Coronary artery (tissue), 2 donors: ENCODE measurements at places on chromosomes 7 and 10.

DNA sequence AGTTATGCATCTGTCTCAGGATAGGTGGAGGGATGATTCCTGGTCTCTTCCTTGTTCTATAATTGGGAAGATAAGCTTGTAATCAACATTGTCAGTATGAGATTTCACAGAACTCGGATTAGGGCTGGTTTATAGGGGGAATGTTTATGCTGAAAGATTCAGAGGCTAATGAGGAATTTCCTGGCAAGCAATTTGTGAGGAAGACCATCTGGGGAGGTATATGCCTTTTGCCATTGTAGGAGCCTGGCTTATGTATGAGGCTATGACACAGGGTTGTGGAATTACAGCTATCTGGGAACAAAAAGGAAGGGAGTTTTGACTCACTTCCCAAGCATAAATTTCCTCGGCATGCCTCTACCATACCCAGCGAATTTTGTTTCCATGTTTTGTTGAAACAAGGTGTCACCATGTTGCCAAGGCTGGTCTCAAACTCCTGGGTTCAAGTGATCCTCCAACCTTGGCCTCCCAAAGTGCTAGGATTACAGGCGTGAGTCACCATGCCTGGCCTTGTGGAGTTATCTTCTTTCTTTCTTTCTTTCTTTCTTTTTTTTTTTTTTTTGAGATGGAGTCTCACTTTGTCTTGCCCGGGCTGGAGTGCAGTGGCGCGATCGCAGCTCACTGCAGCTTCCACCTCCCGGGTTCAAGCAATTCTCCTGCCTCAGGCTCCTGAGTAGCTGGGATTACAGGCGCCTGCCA is 1.6 kb upstream of the COPS6 start:
- no peak for DNase-seq

DNA sequence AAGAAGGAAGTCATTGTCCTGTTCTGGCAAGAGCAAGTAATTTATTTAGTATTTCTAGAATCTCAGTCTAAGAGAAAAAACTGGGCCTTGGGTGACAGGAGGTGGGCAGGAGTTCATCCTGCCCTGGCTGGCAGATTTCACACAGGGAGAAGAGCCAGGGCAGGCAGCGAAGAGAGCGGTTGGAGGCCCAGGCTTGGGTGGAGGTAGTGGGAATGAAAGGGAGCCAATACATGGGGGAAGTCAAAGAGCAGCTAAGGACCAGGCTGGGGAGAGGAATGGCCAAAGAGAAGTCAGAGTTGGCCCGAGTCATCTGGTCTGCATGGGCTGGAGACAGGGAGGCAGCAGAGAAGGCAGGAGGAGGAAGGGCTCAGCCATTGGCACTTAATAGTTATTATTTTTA is 51.4 kb downstream of the HECW1 start:
- no peak for DNase-seq

- no peak for DNase-seq
Observed at GRCh38 chr7:151549083-151549482, 29.4 kb upstream of the RHEB start.

- peak; percentile 97 for DNase-seq
Observed at GRCh38 chr10:74176380-74177139, 25.5 kb downstream of the ADK start.

GRCh38 chr10:14822879-14823755 is 14.7 kb downstream of the CDNF start:
- DNase-seq = no peak

DNA sequence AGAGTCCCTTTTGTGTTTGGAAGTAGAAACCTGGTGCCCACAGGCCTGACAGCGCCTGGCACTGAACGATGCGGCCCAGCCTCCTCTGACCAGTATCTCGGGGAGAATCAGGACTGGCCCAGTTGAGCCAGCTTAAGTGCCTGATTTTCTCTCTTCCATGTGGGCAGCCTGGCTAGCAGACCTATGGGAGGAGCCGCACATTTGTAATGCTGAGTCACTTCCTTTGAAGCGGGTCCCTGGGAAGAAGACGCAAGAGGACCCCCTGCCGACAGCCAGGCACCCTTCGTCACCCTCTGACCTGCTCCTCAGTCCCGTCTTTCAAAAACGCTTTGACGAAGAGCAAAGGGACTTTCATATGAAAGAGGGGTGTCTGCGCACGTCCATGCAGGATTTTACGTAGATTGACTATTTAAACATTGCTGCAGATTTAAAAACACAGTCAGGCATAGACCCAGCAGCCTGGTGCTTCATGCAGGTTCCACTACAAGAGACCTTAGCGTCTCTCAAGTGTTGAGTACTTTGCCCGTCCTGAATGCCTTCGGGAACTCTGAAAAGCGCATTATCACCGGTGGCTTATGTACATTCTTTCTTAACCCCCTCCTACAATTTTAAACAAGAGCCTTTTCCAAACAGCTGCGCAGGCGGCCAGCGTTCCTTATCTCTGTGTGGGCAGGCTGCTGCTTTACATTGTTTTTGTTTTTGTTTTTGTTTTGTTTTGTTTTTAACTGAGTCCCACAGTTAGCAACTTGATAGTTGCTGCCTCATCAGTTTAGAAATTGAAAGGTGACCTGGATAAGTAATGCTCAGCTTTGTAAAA is 36.5 kb upstream of the AP5Z1 start:
- peak; percentile 85 for DNase-seq

- no peak for DNase-seq
Observed at GRCh38 chr10:50260791-50261281, 9.5 kb upstream of the ASAH2 start.

DNA sequence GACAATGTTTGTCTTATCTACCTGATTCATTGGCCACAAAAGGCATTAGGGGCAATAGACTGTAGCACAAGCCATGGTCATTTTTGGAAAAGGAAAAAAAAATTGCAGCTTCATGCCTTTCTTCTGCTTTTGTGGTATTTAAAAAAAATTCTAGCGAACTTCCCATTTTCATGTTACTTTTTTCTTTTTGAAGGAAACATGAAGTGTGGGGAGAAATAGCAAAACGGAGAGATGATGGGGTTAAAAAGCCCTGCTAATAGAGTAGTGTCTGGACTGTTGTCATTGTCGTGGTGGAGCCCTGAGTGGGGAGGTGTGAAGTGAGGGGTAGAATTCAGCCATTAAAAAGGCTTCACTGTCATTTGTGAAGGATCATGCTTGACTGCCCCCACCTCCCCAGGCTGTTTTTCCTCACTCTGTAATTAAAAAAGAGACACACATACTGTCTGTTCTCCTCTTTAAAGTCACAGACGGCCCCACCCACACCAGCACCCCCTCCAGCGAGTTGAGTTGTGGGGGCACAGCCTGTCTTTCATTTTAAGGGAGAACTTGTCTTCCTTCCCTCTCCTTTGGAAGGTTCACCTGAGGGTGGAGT is 272.4 kb downstream of the CREB5 start:
- DNase-seq = no peak

DNA sequence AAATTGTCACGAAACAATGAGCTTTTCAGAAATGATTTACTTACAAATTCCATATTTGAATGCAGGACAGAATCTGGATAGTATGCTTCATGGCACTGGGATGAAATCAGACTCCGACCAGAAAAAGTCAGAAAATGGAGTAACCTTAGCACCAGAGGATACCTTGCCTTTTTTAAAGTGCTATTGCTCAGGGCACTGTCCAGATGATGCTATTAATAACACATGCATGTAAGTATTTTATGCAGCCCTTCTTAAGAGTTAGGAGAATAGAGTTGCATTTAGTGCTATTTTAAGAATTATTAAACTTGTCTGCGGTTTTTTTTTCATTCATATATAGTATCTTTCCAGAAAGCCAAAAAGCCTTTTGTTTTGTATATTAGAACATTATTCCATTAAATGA is 67.4 kb downstream of the MMRN2 start:
- DNase-seq = no peak

- DNase-seq = no peak
Observed at GRCh38 chr7:151381098-151381347, 28.8 kb downstream of the WDR86 start.

GRCh38 chr7:127287133-127287532 is 34.4 kb upstream of the GRM8 start:
- no peak for DNase-seq

- DNase-seq = no peak
Observed at GRCh38 chr7:137342828-137343261, 688 bp downstream of the PTN start.

DNA sequence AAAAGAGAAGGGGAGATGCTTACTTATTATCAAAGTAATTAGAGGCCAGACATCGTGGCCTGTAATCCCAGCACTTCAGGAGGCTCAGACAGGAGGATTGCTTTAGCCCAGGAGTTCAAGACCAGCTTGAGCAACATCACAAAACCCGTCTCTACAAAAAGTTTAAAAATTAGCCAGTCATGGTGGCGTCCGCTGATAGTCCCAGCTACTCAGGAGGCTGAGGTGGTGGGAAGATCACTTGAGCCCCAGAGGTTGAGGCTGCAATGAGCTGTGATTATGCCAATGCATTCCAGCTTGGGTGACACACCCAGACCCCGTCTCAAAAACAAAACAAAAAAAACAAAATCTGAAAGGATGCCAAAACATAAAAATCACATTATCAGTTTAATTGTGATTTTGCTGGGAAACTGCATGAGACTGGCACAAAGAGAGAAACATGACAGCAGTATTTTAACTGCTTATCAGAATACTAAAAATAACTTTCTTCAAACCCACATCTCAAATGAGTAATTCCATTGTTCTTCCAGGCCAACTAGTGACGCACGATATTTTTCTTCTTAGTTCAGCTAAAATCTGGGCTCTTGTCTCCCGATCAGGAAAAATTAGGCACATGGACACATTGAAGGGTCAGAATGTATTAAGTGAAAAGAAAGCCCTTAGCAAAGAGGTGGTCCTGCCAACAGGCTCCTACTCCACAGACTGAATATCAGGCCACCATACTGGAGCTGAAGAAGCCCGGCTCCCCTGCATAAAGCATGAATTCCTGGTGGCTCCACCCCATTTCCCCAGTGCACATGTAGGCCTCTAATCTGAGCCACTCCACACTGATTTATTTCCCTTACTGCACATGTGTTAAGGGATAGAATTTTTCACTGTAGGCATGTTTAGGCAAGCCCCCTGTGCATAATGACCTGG is 9.6 kb upstream of the CCM2 start:
- DNase-seq = no peak

DNA sequence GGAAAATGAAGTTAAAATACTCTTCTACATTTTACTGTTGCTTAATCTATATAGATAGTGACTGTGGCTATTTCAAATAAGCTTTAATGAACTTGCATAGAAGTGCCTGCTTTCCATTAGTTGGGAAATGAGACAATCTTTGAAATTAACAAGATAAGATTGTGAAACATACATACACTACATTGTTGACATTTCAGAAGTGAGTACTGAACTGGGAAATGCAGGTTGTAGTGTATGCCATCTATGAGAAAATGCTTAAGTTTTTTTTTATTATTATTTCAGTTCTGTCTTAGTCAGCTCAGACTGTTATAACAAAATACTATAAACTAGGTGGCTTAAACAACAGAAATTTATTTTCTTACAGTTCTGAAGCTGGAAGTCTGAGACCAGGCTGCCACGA is 49.6 kb upstream of the CSTF2T start:
- DNase-seq = no peak

DNA sequence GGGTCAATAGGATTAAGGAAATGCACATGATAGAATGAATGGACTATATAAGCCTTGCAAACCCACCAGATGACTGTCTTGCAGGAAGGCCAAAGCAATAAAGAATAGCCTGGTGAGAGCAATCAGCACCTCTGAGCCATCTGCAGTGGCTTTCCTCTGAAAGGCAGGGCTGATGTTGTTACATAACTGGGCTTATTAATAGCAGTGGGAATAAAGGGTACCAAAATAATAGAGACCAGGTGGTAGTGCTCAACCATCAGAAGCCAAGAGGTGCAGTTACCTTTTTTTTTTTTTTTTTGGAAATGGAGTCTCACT is 16.8 kb upstream of the VPS26A start:
- DNase-seq = no peak

- DNase-seq = no peak
Observed at GRCh38 chr7:77980087-77980713, 181.6 kb downstream of the PHTF2 start.

- DNase-seq = no peak
Observed at GRCh38 chr7:129013048-129013724, 41.7 kb downstream of the TNPO3 start.
